ENCODE measurements at places on chromosomes 13 and 19. TPM values are rescaled to one million over a fixed set of nuclear protein-coding genes. Genes with fewer than 3 reads are reported as not detected.

Gene TTC9B
- 0.17 TPM for total RNA-seq

Gene PDX1
- total RNA-seq = not detected

GRCh38 chr13:32008518-32009175 lies 22.9 kb upstream of the FRY start:
- no peak for DNase-seq

DNA sequence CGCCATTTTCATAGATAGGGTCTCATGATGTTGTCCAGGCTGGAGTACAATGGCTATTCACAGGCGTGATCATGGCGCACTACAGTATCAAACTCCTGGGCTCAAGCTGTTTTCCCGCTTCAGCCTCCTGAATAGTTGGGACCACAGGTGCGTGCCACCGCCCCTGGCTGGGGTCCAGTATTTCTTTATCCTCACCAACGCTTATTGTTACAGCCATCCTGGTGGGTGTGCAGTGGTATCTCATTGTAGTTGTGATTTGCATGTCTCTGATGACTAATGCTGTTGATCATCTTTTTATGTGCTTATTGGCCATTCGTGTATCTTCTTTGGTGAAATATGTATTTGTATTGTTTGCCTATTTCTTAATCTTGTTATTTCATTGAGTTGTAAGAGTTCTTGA lies 49.0 kb downstream of the SIPA1L3 start:
- no peak for DNase-seq

DNA sequence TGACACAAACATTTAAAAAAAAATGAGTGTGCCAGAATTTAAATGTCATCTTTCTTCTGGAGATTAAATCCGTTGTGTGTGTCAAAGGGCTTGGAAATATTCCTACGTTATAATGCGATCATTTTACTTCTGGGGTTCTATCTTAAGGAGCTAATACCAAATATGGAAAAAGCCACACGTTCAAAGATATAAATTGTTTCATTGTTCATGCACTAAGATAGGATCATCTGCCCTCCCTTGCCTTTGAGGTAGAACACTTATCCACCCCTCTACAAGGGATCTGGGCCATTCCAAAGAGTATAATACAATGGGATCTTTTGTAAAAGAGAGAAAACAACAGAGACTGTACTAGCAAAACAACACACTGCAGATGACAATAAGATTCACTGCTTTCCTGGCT lies 64.9 kb downstream of the ANKRD10 start:
- no peak for DNase-seq

DNA sequence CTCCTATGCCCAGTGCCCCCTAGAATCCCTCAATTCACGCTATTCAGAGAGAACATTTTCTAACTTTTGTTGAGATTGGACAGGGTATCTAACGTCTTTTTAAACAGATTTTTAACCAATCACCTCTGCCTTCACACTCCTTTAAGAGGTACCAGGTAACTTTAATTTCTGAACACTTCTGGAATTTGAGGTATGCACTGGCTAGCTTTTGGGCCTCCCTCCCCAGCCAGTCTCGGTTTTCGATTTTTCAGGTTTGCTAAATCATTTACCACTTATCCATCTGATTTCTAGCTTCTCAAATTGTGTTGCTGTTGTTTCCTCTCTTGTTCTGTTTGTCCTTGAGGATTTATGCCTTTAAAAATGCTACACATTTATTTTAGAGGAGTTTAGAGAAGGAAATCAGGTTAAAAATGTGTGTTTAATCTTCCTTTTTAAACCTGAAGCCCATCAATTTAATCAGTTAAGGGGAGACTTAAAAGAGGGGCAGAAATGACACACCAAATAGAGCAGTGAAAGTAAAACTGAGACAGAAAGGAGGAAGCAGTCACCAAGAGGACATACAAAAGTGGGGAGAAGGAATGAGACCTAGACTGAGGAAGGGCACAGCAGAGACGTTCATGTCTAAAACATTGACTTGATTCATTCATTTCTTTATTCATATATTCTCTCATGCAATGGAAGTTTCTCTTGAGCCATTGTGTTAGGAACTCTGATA lies 139.6 kb upstream of the HTR2A start:
- no peak for DNase-seq

DNA sequence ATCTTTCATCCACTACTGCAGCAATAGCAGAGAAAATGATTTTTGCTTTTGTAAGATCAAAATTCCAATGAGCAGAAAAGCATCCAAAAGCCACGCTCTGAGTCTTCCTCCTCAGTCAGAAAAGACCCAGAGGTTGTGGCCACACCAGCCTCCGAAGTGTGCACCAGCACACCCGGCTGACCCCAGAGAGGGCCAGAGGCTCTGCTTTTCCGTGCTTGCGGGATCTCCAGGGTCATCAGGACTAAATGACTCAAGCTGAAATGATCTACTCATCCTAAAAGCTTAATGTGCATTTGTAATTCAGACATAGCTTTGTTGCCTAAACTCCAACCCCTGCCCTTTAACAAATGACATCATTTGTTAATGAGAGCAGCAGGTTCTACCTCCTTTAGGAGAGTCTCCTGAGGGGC lies 16.5 kb downstream of the RXFP2 start:
- DNase-seq = no peak

DNA sequence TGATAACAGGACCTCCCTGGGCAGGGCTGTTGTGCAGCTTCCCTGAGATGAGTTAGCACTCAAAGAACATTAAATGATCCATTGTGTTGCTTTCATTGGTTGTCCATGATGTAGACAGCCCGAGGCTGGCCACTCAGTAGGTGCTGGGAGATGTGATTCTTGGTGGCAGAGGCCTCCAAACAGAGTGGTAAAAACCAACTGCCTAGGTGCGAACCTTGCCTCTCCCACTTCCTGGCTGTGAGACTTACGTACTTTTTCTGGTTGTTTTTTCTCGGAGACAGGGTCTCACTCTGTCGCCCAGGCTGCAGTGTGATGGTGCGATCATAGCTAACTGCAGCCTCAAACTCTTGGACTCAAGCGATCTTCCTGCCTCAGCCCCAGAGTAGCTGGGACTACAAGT lies 6.2 kb downstream of the SARS2 start:
- DNase-seq = no peak

DNA sequence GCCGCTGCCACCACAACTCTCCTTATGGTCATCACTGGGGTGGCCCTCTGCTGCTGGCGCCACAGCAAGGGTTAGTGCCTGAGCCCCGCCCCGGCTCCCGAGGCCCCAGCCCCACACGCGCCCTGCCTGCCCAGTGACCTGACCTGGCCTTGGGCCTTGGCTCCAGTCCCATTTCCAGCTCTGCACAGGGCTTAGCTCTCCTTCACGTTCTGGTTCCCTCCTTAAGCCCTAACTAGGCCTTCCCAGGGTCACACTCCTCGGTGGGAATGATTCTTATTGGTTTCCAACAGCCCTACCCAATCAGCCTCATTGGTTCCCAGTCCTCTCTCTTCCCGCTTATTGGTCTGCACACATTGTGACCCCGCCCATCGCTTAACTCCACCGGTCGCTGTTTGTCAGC lies 5.8 kb downstream of the KIRREL2 start:
- no peak for DNase-seq
